ENCODE measurements at places on chromosomes 13 and 19.
A peak's percentile ranks its signal among the peaks of the same experiment; 100 is the strongest.

GRCh38 chr13:91817250-91817649 lies 418.8 kb downstream of the GPC5 start:
- no peak for DNase-seq

- DNase-seq, result peak; percentile 51
These were observed 4.8 kb upstream of the ZNF253 start for GRCh38 chr19:19860756-19861390.

- no peak for DNase-seq
These were observed 62.0 kb upstream of the KLF2 start for GRCh38 chr19:16262618-16263017.

GRCh38 chr13:49733181-49733951 lies 42.1 kb upstream of the EBPL start:
- DNase-seq, result no peak
